ENCODE measurements at places on chromosomes 7 and 10. TPM values are rescaled to one million over a fixed set of nuclear protein-coding genes. Genes with fewer than 3 reads are reported as not detected.
A peak's percentile ranks its signal among the peaks of the same experiment; 100 is the strongest.

MLXIPL gene
- total RNA-seq = 52.9 TPM

IFIT1B gene
- total RNA-seq = not detected

DNA sequence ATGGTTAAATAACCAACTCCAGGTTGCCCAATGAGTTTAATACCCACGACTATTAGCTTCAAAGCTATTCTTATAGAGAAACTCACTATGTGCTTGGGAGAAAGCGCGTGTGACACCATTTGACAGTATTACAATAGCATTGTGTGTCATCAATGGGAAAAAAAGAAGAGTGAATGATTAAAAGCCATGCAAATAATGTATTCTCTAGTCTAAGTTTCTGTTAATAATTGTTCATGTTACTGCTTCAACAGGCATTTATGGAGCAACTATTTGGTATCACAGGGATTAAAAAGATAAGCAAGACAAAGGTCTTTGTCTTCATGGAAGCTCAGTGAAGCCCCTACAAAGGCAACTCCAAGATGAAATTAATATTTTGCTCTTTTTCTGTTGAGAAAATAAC, 47.2 kb downstream of the CAV1 start:
- DNase-seq = no peak

DNA sequence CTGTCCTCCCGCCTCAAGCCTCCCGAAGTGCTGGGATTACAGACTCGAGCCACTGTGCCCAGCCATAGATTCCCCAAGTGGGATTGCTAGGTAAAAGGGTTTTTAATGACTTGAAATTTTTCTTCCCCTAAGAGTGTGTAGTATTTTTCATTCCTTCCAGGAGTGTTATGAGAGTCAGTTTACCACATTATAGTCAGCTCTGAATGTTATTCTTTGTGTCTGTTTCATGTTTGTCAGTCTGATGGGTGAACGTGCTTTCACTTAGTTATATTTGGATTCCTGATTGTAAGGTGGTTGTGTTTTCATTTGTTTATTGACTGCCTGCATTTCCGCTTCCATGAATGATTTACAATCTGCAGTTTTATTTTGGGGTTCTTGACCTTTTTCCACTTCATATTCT, 6.3 kb downstream of the ZNF212 start:
- no peak for DNase-seq

GRCh38 chr7:77753173-77753572, 45.1 kb downstream of the TMEM60 start:
- DNase-seq = no peak

DNA sequence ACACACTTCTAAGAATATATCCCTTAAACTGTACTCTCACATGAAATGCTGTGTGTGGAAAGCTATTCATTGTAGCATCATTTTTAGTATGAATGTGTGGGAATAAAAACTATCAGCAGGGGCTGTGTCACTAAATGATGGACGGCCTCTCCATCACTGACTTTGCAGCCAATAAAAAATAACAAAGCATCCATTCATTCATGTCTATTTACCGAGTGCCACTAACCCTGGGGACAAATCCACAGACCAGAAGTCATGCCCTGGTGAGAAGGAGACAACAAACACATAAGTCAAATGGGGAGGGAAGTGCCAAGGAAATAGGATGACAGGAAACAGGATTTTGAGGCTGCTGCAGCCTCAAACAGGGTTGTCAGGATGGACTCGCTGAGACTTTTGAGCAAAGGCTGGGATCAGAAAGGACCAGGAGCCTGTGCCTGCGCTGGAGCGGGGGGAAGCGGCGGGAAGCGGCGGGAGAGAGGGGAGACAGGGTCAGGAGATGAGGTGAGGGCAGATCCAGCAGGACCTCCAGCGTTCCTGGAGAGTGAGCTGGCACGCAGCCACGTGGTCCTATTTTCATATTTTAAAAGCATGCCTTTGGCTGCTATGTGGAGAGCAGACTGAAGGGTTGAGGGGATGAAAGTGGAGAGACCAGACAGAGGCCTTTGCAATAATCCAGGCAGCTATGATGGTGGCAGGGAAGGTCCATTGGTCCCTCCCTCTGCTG, 2.2 kb upstream of the NOM1 start:
- DNase-seq = no peak

DNA sequence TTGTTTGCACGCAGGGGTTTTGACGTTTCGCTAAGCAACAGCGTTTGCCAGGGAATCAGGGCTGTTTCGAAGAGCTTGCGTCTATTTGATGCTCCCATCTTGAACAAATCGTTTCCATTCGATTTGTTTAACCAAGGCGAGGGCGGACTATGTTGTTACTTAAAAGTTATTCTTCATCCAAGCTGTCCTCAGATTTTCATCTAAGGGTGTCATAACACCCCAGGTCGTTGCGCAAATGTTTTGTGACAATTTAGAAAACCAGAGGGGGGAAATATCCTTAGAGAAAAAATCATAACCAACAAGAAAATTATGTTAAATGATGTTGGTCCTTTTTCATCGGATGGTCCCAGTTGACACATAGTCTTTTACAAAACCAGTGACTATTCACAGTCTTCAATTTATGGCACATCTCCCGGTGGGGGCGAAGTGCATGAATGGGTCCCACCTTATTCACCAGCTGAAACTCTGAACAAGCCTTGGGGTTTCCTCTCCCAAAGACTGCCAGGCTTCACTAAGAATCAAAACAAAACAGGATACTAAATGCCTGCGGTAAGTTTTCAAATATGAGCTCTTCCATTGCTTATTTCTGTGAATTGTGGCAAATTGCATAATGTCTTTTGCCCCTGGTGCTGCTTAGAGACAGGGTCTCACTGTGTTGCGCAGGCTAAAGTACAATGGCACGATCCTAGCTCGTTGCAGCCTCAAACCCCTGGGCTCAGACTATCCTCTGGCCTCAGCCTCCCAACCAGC, 109.9 kb downstream of the REEP3 start:
- peak; percentile 30 for DNase-seq

DNA sequence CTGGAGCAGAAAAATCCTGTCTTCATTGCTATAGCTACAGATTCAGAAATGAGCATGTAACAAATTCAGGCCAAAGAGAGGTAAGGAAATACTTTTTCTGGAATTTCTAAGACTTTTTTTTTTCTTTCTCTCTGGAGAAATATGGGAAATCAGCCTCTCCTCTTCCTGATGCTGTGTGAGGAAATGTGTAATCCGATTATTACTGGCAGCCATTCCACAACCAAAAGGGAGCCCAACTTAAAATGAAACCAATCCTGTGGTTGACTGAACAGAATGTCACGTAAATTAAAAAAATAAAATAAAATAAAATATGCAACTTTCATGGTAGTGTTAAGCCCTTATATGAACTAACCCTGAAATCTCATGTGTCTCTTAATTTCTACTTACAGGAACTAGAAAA, 10.7 kb upstream of the POT1 start:
- no peak for DNase-seq

SCIN gene
- total RNA-seq = 4.3 TPM

GRID2IP gene
- total RNA-seq = not detected

GRCh38 chr10:52879091-52879807, 106.7 kb upstream of the MBL2 start:
- no peak for DNase-seq

DNA sequence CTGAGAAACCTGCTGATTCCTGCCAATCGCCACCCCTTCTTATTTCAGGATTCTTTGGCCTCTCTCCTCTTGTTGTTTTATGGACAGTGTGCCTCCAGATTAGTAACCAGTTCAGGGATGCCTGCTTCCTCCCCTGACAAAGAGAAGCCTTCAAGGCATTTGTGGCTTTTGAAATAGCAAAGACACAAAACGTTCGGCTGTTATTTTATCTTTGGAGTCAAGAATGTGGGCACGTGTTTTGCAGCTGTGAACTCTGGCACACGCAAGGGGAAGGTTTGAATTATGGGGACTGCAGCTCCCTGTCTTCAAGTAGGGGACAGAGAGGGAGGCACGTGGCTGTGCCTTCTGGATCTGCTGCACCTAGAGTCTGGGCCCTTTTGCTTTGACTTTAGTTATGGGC, 157.9 kb upstream of the GRB10 start:
- no peak for DNase-seq

GPR26 gene
- not detected for total RNA-seq

CYP3A7 gene
- not detected for total RNA-seq

WEE2 gene
- total RNA-seq = not detected

- DNase-seq = no peak
These were observed 107.6 kb downstream of the PRKAG2 start for GRCh38 chr7:151769188-151769821.

DNA sequence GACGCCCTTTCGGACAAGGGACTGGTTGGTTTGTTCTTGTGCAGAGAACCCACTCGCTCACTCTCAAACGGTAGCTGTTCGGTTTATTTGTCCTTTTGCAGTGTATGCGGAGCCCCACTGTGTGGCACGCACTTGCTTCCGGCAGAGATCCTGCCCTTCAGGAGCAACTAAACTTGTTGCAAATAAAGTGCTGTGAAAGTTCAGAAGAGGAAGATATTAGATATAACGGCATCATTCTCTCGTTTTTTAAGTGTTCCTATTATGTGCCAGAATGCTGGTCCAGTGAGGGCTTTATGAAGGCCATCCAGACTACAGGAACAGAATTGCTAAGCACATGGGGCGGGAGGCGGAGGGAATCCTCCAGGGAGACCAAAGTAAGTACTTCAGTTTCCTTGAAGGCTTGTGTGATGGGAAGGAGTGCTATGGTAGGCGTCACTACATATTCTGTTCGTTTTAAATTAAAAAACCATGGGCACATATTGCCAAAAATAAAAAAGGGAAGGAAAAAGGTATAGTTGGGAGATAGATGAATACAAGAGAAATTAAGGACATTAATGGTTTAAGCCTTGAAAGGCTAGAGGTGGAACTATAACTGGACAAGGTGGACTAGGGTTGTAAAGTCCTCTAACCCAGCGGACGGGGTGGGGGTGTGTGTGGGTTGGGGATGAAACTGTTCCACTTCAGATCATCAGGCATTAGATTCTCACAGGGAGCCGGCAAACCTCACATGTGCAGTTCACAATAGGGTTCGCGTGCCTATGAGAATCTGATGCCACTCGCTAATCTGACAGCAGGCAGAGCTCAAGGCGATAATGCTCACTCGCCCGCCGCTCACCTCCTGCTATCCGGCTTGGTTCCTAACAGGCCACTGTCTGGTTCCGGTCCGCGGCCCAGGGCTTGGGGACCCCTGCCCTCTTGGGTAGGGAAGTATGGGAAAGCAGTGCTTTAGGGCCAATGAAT, 704 bp upstream of the ERLIN1 start:
- peak; percentile 32 for DNase-seq

GRCh38 chr7:48088559-48089045, 463 bp upstream of the UPP1 start:
- peak; percentile 58 for DNase-seq

DNA sequence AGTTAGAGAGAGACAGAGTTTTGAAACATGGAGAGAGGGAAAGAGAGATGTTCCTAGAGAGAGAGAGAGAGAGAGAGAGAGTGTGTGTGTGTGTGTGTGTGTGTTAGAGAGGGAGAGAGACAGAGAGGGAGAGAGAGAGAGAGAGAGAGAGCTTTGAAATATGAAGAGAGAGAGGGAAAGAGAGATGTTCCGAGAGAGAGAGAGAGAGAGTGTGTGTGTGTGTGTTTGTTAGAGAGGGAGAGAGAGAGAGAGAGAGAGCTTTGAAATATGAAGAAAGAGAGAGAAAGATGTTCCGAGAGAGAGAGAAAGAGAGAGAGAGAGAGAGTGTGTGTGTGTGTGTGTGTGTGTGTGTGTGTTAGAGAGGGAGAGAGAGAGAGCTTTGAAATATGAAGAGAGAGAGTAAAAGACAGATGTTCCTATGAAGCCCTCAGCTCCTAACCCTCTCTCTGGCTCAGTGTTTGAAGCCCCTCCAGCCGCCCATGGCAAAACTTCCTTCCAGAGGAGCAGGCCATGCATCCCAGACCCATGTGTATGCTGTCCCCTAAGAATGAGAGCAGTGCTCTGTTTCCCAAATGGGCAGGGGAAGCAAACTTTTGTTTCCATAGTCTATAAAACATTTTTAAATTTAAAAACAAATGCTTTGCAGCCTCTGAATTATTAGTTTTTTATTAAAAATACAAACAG, 130.9 kb downstream of the KCNMA1 start:
- DNase-seq = no peak

TUBB8 gene
- total RNA-seq = not detected

- no peak for DNase-seq
These were observed 330.6 kb downstream of the GRID1 start for GRCh38 chr10:86035791-86036543.

GNAT3 gene
- total RNA-seq = not detected

SGCE gene
- 110 TPM for total RNA-seq

NYAP1 gene
- 1.7 TPM for total RNA-seq

DNA sequence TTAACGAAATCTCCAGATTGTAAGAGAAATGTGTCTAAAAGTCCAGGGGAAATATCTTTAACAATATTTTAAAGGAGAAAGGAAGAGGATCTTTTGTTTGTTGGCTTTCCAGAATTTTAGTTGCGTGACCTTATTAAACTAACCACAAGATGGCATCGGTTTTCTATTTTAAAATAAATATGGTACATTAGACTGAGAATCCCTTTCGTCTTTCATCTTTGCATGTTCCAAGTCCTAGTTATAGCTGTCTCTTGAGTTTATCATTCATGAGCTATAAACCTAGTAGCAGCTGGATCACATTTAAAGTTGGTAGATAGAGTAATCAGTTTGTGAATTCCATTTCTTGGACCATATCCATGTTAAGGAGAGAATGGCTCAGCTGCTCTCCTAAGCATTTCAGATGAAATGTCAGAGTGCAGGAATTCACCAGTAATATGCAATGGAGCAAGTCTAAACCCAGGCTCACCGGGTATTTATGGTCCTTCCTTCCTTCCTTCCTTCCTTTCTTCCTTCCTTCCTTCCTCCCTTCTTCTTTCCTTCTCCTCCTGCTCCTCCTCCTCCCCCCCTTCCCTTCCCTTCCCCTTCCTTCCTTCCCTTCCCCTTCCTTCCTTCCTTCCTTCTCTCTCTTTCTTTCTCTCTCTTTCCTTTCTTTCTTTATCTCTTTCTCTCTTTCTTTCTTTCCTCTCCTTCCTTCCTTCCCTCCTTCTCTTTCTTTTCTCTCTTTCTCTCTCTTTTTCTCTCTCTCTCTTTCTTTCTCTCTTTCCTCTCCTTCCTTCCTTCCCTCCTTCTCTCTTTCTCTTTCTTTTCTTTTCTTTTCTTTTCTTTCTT, 57.8 kb upstream of the RAB18 start:
- DNase-seq = no peak

TEX47 gene
- total RNA-seq = not detected

- DNase-seq = no peak
These were observed 85.4 kb downstream of the JAZF1 start for GRCh38 chr7:28095231-28095630.
